Natural killer cell (primary cell): ENCODE measurements at places on chromosomes 16 and 17. TPM values are rescaled to one million over a fixed set of nuclear protein-coding genes. Genes with fewer than 3 reads are reported as not detected.

- no peak for DNase-seq
- H3K4me1 ChIP-seq = no peaks in the 10 kb centered on the region
- peaks cover 45% of the 10 kb centered on the region for H3K36me3 ChIP-seq
- H3K4me3 ChIP-seq = no peak overlapping the region
- no peak overlapping the region for H3K27ac ChIP-seq
- H3K27me3 ChIP-seq = no peaks in the 10 kb centered on the region
Measured at GRCh38 chr16:53323924-53324323, 110.3 kb upstream of the RBL2 start.

GRCh38 chr17:81510785-81511553, 1.6 kb downstream of the ACTG1 start:
- H3K4me3 ChIP-seq = peak overlapping the region; percentile 74
- peaks cover 38% of the 10 kb centered on the region for H3K36me3 ChIP-seq
- peak overlapping the region; percentile 45 for H3K27ac ChIP-seq
- no peaks in the 10 kb centered on the region for H3K27me3 ChIP-seq

DNA sequence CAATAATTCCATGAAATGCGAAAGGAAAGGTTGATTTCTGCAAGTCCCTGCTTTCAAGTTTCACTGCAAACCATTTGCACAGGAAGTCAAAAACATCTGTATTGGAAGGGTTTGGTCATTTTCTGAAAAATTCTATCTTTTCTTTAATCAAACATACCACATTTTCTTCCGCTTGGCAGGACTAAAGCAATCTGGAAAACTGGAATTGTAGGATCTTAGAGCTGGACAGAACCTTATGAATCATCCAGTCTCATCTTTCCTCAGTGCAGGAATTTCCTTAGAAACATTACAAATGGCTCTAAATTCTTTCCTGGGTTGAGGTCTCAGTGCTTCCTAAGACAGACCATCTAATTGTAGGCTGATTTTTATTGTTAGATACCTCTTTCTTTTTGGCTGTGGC, 111.5 kb upstream of the ELAC2 start:
- H3K4me1 ChIP-seq = no peaks in the 10 kb centered on the region
- no peak overlapping the region for H3K27ac ChIP-seq
- DNase-seq = no peak
- no peak overlapping the region for H3K4me3 ChIP-seq
- no peaks in the 10 kb centered on the region for H3K27me3 ChIP-seq

DNA sequence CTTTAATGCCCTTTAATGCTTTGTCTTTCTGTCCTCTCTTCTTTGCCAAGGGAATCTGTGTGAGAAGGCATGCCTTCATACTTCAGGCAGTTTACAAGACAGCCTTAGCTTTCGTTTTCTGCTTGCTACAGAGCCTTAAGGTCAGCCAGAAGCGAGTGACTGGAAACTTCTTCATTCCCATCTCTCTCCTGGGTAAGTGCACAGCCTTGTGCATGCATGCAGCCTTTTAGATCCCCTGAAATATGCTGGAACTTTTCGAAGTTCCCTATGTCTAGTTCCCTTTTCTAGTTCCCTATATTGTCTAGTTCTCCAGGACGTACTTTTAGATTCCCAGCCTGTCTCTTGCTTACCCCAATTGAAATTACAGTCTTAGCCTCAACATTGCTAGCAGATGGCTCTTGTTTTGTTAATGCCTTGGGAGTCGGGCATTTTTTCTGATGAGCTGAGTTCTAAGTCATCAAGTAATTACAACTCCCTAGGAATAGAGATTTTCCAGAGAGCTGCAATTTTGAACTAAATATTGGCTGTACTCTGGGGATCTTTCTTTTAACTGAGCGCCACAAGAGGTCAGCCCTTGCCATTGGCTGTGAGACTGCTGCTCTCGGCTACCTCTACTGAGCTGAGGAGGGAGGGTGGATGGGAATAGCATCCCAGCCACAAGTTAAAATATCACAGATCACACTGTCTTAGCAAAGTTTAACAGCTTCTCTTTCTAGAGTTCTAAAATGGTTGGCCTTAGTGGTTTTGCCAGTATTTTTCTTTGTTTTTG, 22.7 kb upstream of the PPM1D start:
- no peaks in the 10 kb centered on the region for H3K27me3 ChIP-seq
- H3K4me3 ChIP-seq = no peak overlapping the region
- H3K4me1 ChIP-seq = no peaks in the 10 kb centered on the region
- H3K27ac ChIP-seq = no peak overlapping the region
- no peaks in the 10 kb centered on the region for H3K36me3 ChIP-seq

PYY gene
- not detected for total RNA-seq

KRTAP17-1 gene
- total RNA-seq = not detected

SLFN5 gene
- total RNA-seq = 164 TPM
